ENCODE measurements at places on chromosomes 7 and 10.

GRCh38 chr7:145183069-145183468, 347.2 kb upstream of the TPK1 start:
- no peak for DNase-seq

- DNase-seq: peak; percentile 68
These were observed 2.6 kb downstream of the CXCL12 start for GRCh38 chr10:44382131-44382858.

DNA sequence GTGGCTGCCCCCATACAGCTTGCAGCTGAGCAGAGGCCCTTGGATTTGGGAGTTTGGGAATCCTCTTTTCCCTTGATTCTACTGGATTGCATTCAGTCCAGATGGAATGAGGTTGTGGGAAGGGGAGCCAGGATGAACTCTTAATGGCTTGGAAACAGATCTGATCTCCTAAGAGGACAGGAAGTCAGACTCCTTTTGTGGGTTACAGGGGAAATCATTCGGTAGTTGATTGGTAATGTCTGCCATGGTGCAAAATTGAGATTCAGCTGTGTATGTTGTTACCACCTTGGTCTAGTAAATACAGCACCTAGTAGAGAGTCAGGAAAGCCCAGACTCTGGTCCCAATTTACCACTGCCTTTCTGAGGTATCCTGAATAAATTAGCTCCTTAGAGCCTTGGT, 144.2 kb upstream of the TNRC18 start:
- DNase-seq: no peak

DNA sequence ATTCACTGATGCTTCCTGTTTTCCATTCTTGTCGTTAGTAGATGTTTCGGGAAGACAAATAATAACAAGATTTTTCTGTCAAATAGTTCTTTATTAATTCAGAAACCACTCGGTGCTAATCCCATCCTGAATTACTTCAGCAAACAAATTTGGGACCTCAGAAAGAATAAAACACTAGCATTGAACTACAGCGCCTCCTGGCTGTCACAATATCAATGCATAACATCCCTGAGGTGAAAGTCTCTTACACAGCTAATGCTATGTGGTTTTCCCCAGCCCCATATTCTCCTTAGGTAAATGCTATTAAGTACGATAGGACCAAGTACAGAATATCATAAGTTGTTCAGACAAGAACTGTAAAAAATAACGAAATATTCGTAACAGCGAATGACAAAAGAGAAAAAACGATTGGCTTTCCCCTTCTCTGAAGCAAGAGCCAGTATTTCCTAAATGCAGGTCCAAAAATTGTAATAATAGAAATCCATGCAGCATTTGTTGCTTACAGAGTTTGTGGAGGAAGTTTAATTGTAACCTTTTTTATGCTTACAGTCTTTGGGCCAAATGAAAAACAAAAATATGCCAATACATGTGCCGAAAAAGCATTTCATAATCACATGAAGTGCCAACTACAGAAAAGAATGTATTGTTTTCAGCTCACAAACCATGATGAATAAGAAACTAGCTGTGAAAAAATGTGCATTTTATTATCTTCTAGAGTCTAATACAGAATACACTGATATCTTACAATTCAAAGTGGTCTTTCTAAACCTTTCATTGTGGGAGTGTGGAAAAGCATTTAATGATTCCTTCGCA, 47.3 kb downstream of the MYPN start:
- peak; percentile 65 for DNase-seq

DNA sequence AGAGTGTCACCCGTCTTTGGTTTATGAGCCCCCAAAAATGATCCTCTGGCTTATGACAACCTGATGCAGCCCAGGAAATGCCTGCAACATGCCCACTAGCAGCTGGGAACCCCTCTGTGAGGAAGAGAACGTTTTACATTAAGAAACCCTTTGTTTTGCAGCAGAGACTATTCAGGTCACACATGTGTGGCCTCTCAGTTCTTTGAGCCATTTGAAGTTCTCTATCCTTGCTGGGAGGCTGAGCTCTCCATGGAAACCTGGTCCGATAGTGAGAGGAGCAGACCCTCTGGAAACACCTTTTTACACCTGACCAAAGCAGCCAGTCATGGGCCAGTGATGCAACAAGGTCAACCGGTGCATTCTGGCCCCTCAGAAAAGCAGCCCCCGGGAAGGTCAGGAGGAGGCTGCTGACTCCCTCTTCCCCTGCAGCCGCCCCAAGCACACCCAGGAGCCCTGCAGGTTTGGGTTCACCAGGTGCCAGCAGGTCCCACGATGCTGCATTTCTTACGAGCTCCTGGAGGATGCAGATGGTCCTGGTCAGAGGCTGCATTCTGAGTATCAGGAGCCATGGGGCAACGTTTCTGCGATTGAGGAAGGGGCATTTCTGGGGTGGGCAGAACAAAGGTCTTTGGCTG, 134.3 kb downstream of the ZMYND11 start:
- DNase-seq: no peak

DNA sequence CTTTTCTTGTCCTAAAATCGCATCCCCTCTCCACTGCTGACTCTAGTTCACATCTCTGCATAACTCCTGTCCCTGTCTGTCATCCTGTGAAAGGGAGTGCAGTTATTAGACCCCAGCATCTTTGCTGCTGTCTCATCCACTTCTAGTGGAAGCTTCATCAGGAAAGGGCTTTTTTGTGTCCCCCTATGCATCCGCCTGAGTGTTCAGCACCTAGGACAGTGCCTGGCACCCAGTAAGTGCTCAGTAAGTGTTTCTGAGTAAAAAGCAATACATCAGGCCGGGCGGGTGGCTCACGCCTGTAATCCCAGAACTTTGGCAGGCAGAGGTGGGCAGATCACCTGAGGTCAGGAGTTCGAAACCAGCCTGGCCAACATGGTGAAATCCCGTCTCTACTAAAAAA, 211.8 kb upstream of the FOXK1 start:
- no peak for DNase-seq

GRCh38 chr7:45920502-45921380, at the start of gene IGFBP3:
IGFBP3 (minus strand) TSS chr7:45921272; CDS start chr7:45921140, 132 bp downstream.
- DNase-seq: peak; percentile 87

DNA sequence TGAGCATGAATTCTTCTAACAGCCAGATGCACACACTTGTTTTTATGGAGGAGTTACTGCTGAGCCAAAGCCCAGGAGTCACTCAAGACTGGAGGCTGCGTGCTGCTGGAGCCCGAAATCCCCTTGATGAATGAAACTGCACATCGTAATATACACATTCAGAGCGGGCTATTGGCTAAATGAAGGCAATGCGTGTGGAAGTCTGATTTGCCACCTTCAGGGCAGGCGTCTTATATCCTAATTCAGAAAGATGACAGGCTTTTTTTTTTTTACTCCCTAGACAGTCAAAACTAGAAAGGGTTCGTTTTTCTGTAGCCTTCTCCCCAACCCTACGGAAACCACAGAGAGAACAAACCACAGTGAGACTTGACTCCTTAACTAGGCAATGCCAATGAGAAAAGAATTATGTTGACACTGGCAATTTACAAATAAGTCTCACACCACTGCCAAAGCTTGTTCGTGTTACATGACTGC, 227.2 kb upstream of the KLF14 start:
- no peak for DNase-seq

DNA sequence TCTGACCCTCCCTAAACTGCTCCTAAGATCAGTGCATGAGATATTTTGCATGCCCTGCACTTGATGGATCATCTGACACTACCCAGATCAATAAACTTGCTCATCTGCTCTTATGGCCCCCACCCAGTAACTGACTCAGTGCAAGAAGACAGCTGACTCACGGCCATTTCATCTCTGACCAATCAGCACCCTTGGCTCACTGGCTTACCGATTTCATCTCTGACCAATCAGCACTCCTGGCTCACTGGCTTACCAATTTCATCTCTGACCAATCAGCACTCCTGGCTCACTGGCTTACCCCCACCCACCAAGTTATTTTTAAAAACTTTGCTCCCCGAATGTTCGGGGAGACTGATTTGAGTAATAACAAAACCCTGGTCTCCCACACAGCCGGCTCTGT, 37.2 kb upstream of the OPTN start:
- no peak for DNase-seq

GRCh38 chr7:99665312-99666012, 14.3 kb downstream of the CYP3A5 start:
- no peak for DNase-seq

- no peak for DNase-seq
These were observed 25.9 kb downstream of the VAX1 start for GRCh38 chr10:117112220-117112619.

DNA sequence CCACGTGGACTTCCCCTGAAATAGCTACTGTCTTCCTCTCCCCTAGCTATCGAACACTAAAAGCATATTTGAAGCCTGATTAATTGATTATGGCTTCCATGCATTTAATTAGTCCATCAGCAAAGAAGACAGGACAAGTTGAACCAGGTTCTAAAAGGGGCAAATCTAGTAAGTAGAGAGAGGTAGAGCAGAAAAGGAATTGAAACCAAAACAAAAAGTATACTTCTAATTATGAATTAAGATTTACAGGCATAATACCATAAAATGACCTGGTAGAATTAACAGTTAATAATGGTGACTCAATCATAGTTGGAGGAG, 393 bp upstream of the DNAJC1 start:
- DNase-seq: no peak

- DNase-seq: peak; percentile 92
These were observed at the start of gene DKK1 for GRCh38 chr10:52313933-52314821. DKK1 (plus strand) TSS chr10:52314281; CDS start chr10:52314435, 154 bp downstream.

- DNase-seq: peak; percentile 61
These were observed 15.2 kb downstream of the OAT start for GRCh38 chr10:124403548-124403947.

GRCh38 chr7:29588900-29589696, 25.5 kb downstream of the PRR15 start:
- peak; percentile 48 for DNase-seq

DNA sequence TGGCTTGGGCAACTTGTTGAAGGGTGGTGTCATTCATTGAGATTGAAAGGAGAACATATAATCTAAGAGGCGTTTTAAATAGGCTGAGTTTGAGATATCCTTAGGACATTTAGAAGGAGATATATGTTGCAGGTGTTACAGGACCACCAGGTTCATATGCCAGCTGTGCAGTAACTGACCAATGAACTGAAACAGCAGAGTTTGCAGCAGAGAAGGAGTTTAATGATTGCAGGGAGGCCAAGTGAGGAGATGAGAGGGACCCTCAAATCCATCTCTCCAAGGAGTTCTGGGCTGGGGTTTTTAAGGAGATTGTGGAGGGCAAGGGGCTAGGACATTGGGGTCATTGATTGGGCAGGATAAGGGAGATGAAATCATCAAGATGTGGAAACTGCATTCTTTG, 74.5 kb downstream of the SEC23IP start:
- no peak for DNase-seq

GRCh38 chr7:51459809-51460208, 143.2 kb upstream of the COBL start:
- no peak for DNase-seq

GRCh38 chr7:98992076-98992475, 113.7 kb downstream of the TRRAP start:
- no peak for DNase-seq

DNA sequence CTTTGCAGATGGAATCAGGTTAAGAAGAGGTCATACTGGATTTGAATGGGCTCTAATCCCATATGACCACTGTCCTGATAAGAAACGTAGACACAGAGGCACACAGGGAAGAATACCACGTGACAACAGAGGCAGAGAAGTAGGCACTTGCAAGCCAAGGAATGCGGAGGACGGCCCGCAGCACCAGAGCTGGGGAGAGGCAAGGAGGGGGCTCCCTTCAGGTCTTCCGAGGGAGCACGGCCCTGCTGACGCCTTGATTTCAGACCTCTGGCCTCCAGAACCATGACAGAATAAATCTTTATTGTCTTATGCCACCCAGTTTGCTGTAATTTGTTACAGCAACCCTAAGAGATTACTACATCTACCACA, 44.7 kb upstream of the TMEM213 start:
- no peak for DNase-seq

GRCh38 chr10:132566892-132567291, 29.3 kb downstream of the INPP5A start:
- DNase-seq: no peak

GRCh38 chr7:40698214-40698920, 563.6 kb downstream of the SUGCT start:
- DNase-seq: no peak

GRCh38 chr10:69318867-69319727, 40.8 kb downstream of the HK1 start:
- DNase-seq: peak; percentile 88

- peak; percentile 92 for DNase-seq
These were observed 40.3 kb downstream of the COL17A1 start for GRCh38 chr10:104045151-104046089.

GRCh38 chr7:102836977-102837376, 75.8 kb upstream of the LRRC17 start:
- no peak for DNase-seq

- DNase-seq: peak; percentile 71
These were observed 420.4 kb upstream of the ZMIZ1 start for GRCh38 chr10:78648256-78648860.

GRCh38 chr10:13117841-13118783, 18.1 kb downstream of the OPTN start:
- DNase-seq: no peak

DNA sequence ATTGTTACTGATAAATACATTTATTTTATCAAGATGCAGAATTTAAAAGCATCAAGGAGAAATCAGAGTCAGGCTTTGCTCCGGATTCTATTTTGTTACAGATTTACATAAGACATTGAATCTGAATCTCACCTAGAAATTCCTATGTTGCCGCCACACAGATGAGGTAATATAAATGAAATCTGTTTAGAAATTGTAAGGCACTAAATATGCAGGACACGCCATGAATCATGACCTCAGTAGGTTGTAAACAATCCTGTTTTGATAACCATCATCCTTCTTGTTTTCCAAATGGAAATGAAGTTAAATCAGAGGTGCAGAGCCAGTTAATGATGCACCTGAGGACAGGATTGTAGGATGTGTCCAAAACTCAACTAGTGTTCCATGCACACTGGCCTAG, 778.0 kb downstream of the MAGI2 start:
- no peak for DNase-seq

DNA sequence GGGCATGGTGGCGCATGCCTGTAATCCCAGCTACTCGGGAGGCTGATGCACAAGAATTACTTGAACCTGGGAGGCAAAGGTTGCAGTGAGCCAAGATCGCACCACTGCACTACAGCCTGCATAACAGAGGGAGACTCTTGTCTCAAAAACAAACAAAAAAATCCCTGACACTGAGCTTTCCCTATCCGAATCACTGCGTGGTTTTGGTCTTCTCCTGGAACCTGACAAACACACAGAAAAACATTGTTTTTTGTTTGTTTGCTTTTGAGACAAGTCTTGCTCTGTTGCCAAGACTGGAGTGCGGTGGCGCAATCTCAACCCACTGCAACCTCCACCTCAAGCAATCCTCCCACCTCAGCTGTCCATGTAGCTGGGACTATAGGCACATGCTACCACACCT, 50.4 kb upstream of the PTPRN2 start:
- no peak for DNase-seq
